ENCODE measurements at places on chromosomes 3 and 15.

DNA sequence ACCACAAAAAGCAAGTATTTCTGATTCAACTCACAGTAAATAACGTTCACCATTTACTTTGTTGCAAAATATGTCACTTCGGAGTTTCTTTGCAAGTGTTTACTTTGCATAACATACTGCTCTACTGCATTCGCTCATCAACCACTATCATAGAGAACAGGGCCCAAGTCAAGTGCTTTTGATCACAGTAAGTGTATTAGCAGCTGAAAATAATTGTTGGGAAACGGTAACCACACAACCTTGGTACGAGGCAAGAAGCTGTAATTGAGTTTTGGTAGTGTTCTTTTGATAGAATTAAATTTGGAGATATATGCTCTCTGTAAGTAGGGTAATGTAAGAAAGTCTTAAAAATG is 80.1 kb downstream of the SATB1 start:
- DNase-seq = no peak

- no peak for DNase-seq
Observed at GRCh38 chr15:69392352-69392751, 21.8 kb upstream of the KIF23 start.

GRCh38 chr3:149493315-149494021 is 19.0 kb downstream of the TM4SF4 start:
- no peak for DNase-seq

- no peak for DNase-seq
Observed at GRCh38 chr3:144770915-144771351, 799.3 kb downstream of the DIPK2A start.
